ENCODE measurements at places on chromosomes 11 and 22.

DNA sequence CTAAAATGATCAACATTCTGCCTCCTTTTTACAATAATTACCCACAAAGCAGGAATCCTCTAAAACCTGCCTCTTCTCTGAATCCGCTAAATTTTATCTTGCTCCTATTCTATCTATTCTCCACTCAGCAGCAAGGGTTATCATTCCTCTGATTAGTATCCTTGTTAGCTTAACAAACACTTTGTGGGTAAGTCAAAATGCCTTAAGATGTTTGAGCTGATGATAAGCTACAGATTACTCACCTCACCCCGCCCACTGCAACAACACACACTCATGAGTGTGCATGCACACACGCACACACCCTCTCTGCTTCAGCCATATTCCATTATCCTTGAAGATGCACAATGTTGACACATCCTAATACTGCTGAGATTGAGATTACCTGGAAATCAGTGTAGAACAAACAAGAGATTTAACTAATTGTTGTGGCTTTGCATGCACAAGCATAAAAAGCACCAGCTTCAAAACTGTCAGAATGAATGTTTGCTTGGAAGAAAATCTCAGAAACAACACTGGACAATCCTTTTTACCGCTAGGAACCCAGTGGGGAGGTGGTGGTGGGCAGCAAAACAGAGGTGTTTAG is 130.9 kb downstream of the BBOX1 start:
- no peak for DNase-seq

DNA sequence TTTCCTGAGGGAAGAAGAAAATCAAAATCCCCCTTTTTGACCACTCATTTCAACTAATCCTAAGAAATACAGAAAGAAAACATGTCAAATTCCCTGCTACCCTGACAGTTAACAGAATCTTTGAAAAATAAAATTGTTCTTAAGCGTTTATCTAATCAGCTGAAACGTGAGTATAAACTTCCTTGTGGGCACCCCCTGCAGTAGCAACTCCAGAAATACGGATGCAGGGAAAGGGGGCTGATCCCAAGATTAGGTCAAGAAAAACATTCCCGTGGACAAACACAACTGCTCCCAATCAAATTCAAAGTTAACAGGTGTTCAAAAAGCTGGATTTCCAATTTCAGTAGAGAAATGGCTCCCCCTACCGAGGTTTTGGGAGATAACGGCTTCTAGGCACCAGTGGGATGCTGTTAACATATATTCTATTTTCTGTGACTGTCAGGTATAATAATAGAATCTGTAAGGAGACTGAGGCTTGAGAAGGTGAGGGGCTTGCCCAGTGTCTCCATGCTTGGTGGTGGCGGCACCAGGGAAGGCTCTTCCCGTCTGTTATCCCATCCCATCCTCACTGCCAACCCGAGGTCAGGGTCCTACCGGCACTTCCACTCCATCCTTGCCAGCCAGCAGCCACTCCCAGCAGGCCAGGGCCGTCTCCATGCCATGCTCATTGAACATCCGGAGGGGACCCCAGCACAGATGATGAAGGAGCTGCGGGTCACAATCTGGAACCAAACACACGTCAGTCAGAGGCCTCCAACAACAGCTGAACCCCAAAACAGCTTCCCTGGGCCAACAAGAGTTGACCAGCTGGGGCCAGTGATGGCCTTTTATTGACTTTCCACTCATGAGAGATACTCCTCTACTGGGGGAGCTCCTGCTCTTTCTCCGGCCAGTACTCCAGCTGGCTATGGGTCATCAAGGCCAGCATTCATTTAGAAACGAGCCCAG is 32.0 kb upstream of the SERPIND1 start:
- no peak for DNase-seq

- DNase-seq, result no peak
These were observed 45.6 kb downstream of the IGSF9B start for GRCh38 chr11:133911171-133911570.

DNA sequence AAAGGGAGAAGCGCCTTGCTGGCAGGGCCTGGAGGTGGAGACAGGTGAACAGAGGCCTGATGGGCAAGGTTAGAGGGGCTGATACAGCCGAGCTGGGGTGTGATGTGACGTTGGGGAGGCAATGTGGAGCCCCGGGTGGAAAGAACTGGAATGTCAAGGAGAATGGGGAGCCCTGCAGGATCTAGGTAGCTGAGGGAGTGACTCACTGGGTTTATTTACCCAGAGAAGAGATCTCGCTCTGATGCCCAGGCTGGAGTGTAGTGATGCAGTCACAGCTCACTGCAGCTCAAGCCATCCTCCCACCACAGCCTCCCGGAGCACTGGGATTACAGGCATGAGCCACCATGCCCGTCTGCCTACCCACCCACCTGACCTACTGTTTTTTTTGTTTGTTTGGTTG is 1.9 kb upstream of the CYB5R3 start:
- no peak for DNase-seq

- no peak for DNase-seq
These were observed 121.6 kb downstream of the BBOX1 start for GRCh38 chr11:27162237-27162636.

GRCh38 chr22:28021998-28022660 is 103.1 kb upstream of the PITPNB start:
- DNase-seq, result no peak

GRCh38 chr11:122785031-122785541 is 53.2 kb upstream of the CRTAM start:
- no peak for DNase-seq

GRCh38 chr11:125262830-125263218 is 98.3 kb downstream of the PKNOX2 start:
- no peak for DNase-seq

GRCh38 chr11:17150521-17150920 is 57.3 kb downstream of the PIK3C2A start:
- DNase-seq, result no peak

DNA sequence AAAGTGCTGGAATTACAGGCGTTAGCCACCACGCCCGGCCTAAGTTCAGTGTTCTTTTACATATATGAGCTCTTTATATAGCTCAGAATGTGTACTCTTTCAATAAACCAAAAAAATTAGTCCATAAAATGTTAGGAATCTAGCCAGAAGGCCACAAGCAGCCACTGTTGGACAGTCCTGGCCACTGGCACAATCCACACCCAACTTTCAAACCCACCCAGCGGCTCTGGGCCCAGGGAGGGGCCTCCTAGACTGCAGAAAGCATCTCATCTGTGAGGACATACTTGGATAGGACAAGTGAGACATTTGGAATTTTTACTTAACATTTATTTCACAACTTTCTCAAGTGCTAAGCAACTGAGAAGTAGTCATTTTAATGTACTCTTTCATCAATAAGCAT is 6.4 kb downstream of the PACSIN2 start:
- DNase-seq, result no peak

- DNase-seq, result no peak
These were observed 207.2 kb upstream of the CTSC start for GRCh38 chr11:88544656-88545280.

DNA sequence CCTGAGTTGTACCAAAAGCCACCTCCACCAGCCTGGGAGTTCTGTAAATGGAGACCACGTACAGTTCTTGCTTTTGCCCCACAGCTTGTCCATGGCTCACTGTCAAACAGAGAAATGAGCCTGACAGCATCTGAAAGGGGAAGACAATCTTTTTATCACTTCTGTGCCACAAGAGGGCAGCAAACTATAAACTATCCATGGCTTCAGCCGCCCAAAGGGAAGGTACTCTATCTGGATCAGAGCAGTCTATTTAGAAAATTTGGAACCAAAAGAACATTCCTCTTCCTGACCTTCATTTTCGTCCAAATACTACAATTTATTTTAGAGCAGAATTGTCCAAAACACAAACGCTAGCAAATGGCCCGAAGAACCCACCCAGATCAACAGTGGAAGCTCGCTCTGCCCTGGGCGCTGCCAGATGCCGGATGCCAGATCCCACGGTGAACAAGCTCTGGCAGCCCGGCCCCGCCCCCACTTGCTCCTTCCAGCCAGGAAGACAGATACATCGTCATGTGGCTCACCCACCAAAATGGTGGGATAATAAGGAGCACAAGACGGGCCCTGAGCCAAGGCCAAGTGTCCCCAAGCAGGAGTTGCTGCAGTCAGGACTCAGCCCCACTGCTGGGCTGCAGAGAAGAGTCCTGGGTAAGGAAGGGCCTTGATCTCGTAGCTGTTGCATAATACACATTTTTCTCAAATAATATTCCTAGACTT is 23.9 kb upstream of the SCGB1A1 start:
- no peak for DNase-seq

GRCh38 chr11:108838792-108839105 is 173.9 kb downstream of the DDX10 start:
- DNase-seq, result no peak

GRCh38 chr11:130775306-130776060 is 140.8 kb downstream of the SNX19 start:
- no peak for DNase-seq

DNA sequence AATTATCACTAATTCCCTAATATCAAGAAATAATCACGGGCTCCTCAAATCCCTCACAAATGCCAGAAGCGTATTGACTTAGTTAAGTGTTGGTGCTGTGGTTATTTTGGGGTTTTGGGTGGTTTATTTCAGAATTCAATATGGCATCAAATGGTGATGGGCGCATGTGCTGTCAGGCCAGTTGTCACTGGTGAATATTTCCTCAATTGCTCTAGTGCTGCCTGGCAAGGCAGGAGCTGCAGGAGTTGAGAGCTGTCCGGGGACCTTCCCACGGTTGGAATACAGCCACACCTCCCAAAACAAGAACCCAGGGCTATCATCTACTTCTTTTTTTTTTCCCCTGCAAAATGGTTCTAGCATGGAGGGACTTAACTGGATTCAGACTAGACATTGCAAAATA is 10.3 kb downstream of the IGLL5 start:
- no peak for DNase-seq

DNA sequence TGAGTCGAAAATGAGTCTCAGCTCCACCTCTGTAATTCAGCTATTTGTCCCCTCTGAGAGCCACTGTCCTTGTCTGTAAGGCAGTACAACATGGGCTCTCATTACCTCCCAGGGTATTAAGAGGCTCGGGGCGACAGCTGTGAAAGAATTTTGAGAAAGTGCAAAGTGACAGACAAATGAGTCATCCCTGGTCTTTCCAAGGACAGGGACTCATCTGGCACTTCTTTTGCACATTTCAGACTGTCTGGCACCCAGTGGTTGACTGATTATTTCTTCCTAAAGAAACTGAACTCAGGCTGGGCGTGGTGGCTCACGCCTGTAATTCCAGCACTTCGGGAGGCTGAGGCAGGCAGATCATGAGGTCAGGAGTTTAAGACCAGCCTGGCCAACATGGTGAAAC is 62.1 kb upstream of the ARFGAP3 start:
- DNase-seq, result no peak

DNA sequence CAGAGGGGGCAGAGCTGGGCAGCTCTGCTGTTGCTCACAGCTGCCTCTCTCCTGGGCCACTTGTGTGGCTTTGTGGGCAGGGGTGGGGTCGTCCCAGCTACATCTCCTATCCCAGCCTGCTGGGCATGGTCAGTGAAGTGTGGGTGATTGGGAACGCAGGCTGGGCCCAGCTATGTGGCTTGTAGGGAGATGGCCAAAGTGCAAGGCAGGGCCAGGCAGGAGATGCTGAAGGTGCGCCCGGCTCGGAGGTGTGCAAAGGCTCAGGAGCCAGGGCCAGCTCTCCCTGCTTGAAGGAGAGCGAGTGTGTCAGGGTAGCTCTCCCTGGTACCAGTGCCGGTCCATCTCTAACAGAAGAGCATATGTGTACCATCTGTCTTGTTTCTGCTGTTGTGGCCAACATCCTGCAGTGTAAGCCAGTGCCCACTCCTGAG is 8.4 kb upstream of the RANBP1 start:
- DNase-seq, result no peak

DNA sequence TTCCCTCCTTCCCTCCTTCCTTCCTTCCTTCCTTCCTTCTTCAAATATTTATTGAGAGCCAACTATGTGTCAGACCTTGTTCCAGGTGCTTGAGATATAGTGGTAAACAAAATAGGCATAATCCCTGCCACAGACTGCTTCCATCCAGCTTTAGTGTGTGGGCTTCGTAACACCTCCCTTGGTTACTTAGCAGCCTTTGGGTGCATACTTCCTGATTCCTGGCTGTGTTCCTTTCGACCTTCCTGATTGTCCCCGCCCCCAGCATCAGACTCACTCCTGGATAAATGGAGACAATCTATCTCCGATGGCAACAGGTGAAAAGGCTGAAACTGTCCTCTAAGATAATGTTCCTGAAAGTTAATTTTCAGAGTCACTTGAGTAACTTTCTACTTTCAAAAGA is 13.5 kb downstream of the CCDC81 start:
- DNase-seq, result no peak

DNA sequence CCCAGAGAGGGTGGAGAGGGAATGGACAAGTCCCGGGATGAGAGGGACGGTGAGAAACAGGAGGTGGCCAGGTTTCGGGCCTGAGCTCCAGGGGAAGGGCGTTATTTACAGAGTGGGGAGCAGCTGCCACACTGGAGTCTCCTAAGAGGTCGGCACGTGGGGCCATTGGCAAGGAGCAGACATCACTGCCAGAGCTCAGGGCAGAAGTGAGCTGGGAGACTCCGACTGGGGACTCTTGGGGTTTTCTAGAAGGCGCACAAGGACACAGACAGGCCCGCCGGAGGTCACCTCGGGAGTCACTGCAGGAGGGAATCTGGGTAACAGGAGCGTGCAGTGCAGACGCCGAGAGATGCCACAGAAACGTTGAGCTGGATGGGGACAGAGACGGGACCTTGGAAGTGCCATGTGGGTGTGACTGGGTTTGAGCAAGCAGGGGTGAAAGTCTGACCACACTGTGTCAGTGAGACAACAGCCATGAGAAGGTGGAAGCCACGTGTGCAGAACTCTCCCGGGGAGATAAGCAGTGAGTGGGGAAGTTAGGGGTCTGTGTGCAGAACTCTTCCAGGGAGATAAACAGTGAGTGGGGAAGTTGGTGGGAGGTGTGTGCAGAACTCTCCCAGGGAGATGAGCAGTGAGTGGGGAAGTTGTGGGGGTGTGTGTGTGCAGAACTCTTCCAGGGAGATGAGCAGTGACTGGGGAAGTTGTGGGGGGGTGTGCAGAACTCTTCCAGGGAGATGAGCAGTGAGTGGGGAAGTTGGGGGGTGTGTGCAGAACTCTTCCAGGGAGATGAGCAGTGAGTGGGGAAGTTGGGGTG is 187.5 kb downstream of the SHANK2 start:
- DNase-seq, result no peak

GRCh38 chr11:33970984-33971466 is 79.1 kb upstream of the LMO2 start:
- no peak for DNase-seq

DNA sequence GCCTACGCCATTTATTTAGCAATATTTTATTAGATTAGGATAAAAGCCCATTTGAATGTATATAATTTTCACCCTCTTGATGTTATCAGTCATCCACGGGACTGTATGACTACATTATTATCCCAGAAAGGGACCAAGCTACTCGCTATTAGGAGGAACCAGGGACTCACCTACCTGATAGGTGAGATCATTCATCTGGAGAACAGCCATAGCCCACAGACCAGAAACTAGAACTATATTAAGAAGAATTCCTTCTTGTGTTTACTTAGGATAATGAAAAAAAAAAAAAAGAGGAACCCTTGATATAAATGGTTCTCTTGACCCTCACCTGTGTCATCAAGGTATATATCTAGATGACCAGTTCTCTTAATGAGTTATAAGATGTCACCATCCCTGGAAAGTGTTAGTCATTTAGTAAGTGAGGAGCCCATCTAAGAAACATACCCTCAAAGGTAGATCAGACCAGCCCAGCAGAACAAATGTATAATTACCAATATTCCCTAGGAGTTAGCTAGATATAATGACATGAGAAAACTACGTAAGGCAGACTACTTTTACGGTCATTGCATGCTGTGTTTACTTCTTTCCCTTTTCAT is 8.0 kb downstream of the SIK3 start:
- no peak for DNase-seq

Data from activated CD8-positive, alpha-beta memory T cell treated with anti-CD3 and anti-CD28 coated beads for 4 hours (primary cell).